Activated CD8-positive, alpha-beta memory T cell treated with anti-CD3 and anti-CD28 coated beads for 1 hour (primary cell): ENCODE measurements at places on chromosomes 2 and 18.

GRCh38 chr2:11807156-11808015 is 61.0 kb downstream of the LPIN1 start:
- DNase-seq: no peak

DNA sequence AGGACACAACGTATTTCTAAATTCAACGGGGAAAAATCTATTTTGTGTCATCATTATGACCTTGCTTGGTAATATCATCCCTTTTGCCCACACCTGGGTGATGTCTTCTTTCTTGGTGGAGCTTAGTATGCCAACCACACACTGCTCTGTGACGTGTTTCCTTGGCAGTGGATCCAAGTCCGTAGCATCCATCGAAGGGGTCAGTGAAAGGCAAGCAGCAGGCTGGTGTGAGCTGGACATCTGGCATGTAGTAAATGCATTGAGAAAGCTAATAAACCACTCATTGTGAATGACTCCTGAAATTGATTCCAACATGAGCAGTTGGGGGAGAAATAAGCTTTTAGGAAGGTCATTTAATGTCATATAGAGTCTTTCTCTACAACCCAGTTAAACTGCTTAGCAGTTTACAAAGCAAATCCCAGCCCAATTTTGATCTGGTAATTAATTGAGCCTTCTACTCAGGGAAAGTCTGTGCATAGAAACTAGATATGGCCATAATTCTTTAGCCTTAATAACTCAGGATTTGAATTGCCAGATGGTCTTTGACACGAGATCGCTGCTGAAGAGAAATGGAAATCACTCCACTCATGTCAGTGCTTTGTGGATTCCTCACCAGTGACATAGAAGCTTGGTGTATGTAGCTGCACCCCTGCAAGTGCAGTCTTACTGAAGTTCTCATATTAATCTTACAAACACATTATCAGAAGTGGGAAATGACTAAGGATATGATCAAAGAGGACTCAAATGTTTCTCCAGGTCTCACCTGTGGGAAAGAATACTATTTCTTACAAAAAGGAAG is 494.8 kb downstream of the CMPK2 start:
- DNase-seq: no peak

- DNase-seq: no peak
Measured at GRCh38 chr18:28204154-28204553, 27.2 kb upstream of the CDH2 start.

DNA sequence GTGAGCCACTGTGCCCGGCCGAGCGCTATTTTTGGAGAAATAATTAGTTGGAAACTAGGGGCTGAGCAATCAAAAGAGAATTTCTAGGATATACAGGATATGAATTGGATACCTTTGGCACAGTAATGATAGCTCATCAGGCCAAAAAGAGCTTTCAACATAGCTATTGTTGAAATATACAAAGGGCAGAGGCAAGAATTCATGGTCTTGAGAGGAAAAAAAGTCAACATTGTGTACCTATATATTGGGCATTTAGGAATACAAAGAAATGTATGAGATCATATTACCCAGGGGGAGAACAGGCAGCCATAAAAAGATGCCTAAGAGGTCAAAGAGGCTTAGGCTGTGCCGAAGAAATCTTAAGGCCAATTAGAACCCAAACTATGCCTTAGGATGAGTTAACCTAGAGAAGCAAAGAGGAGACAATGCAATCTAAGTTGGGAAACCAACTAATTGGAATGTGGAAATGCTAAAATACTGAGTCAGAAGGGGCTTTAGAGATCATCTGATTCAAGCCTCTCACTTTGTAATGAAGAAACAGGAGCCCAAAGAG is 99.0 kb downstream of the RBBP8 start:
- no peak for DNase-seq

- no peak for DNase-seq
Measured at GRCh38 chr18:38933322-38933721, 1367.7 kb upstream of the CELF4 start.

GRCh38 chr2:98040331-98040939 is 44.7 kb upstream of the TMEM131 start:
- DNase-seq: no peak

DNA sequence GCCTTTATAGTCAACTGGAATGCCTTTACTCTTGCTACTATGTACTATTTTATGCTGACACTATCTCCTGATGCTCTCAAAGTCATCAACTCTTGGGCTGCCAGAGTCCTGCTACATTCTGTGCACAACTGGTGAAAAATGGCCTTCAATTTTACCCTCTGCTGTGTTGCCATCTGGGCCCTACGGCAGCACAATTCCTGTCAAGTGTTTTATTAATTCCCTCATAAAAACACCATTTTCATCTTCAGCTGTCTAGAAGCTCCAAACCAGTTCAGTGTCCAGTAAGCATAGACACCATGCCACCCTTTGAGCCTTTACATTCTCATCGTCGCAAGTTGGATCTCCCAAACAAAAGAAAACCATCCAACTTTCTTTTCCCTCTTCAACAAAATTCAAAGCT is 26.5 kb downstream of the CALCRL start:
- no peak for DNase-seq

GRCh38 chr2:237879991-237880560 is 20.7 kb downstream of the RAMP1 start:
- DNase-seq: no peak

- DNase-seq: no peak
Measured at GRCh38 chr2:99571954-99572353, 82.1 kb upstream of the REV1 start.

GRCh38 chr2:219619235-219619634 is 8.2 kb upstream of the SLC4A3 start:
- DNase-seq: no peak

GRCh38 chr2:187435756-187436155 is 12.3 kb downstream of the CALCRL start:
- no peak for DNase-seq
